ENCODE measurements at places on chromosomes 6 and 20.
A peak's percentile ranks its signal among the peaks of the same experiment; 100 is the strongest.

DNA sequence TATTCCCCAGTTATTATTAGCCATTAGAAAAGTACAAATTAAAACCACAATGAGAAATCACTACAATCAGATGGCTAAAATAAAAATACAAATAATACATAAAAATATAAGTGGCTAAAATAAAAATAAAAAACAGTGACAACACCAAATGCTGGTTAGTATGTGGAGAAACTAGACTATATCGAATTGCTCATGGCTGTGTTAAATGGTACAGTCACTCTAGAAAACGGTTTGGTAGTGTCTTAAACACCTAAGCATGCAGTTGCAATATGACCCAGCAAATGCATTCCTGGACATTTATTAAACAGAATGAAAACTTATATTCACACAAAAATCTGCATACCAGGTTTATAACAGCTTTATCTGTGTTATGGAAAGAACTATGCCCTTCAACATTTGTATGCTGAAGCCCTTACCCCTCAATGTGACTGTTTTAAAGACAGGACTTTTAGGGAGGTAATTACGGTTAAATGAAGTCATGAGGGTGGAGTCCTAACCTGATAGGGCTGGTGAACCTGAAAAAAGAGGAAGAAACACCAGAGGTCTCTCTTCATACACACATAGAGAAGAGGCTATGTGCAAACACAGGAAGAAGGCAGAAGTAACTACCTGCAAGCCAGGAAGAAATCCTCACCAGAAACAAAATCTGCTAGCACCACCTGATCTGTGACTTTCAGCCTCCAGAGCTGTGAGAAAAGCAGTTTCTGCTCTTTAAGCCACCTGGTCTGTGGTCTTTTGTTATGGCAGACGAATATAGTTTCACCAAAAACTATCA, 84.9 kb downstream of the ASCC3 start:
- DNase-seq: no peak

DNA sequence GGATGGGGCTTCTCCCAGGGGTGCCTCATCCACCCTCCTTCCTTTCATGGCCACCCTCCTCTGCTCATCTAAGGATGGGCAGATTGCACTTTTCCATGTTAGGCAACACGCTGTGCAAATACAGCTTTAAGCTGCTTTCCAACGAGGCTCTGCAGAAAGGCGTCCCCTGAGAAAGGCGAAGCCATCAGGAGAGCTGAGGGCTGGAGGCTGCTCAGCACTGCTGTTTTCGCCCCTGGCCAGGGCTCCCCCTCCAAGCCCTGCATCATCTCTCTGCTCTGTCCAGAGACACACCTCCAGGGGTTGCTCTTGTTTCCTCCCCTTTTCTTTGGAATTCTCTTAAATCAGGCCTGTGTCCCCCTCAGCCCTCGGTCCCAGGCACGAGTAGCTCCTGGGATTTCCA, 526.1 kb downstream of the CDH26 start:
- DNase-seq: no peak

- no peak for DNase-seq
Measured at GRCh38 chr20:36852187-36852586, 23.8 kb upstream of the TLDC2 start.

- peak; percentile 29 for DNase-seq
Measured at GRCh38 chr6:41548098-41548840, 2.1 kb downstream of the FOXP4 start.

GRCh38 chr6:73796881-73797280, 100.9 kb downstream of the CD109 start:
- DNase-seq: no peak

DNA sequence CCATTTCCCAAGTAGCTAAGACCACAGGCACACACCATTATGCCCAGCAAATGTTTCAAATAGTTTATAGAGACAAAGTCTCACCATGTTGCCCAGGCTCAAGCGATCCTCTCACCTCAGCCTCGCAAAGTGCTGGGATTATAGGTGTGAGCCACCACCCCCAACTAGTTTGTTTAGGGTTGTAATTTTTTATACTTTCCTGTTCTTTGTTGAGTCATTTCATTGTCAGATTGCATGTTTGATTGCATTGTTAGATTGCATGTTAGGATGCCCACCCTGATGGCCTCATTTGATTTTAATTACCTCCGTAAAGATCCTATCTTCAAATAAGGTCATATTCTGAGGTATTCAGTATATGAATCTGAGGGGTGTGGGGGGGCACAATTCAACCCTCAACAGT, 73.3 kb upstream of the SASH1 start:
- DNase-seq: no peak

- no peak for DNase-seq
Measured at GRCh38 chr6:76633259-76633658, 560.8 kb upstream of the IMPG1 start.

GRCh38 chr6:30990422-30991086, 7.0 kb downstream of the MUC21 start:
- DNase-seq: no peak

DNA sequence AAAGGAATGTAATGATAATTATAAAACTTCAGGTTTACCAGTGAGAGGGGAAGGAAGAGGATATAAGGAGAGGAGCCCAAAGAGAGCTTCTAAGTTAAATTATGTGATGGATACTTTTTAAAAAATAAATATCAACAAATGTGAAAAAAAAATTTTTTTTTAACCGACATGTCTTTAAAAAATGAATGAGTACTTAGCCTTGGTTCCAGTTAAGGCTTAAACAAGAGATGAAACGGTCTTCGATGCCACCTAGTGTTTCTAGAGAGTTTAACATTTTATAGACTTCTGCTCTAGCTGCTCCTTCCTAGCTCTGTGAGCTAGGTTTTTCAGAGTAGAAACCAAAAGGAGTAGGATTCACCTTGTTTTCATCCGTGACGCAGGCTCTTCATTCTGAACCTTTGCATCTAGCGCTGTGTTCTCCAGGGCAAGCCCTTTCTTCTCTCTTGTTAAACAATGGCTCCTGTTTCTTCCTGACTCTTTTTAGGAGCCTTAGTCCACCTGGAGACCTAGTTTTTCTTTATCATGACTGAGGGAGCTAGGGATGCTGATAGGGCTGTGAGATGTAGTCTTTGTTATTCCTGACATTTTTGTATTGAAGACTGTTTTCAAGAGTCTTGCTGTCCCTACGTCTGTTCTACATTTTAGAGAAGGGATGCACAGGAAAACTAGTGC, 42.4 kb upstream of the GNRH2 start:
- no peak for DNase-seq

- no peak for DNase-seq
Measured at GRCh38 chr6:127115084-127115655, 3.3 kb upstream of the RSPO3 start.

- DNase-seq: no peak
Measured at GRCh38 chr6:29608131-29608530, 23.2 kb downstream of the OR2H2 start.

- DNase-seq: no peak
Measured at GRCh38 chr6:142381845-142382378, 80.1 kb downstream of the ADGRG6 start.

DNA sequence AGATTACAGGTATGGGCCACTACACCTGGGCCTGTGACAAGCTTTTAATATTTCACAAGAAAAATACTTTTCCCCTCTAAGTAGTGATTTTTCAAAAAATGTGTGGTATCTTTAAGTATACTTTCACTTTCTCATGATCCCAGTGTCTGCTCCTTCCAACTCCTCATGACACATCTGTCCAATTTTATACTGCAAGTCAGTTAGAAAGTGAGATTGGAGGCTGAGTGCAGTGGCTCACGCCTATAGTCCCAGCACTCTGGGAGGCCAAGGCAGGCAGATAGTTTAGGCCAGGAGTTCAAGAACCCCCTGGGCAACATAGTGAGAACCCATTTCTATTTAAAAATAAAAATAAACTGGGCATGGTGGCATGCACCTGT, 20.2 kb downstream of the PIM1 start:
- no peak for DNase-seq

DNA sequence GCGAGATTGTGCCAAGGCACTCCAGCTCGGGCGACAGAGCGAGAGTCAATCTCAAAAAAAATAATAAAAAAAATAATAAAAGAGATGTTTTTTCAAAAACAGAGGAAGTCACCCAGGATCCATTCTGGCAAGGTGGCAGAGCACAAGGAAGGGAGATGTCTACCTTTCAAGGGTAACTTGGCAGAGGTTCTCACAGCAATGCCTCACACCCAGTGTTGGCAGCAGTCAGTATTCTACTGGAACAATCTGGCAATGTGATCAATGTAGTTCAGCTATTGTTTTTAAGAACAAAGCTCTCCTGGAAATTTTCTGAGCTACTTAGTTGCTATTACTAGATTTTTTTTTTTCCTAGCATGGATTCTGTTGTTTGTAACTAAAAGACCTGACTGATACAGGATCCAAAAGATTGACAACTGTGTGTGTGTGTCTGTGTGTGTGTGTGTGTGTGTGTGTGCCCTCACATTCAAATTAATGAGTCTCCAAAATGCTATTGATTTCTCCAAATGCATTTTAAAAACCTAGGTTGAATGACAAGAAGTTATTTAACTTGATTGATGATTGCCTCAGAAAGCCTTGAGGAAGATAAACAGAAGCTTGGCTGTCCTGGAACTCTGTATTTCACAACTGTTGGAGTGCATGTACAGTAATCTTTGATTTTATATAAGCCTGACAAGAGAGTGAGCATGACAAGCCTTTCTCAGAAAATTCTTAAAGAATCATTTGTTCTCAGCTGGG, 114.1 kb upstream of the RREB1 start:
- DNase-seq: no peak

- no peak for DNase-seq
Measured at GRCh38 chr6:95804847-95805541, 210.8 kb upstream of the FUT9 start.

DNA sequence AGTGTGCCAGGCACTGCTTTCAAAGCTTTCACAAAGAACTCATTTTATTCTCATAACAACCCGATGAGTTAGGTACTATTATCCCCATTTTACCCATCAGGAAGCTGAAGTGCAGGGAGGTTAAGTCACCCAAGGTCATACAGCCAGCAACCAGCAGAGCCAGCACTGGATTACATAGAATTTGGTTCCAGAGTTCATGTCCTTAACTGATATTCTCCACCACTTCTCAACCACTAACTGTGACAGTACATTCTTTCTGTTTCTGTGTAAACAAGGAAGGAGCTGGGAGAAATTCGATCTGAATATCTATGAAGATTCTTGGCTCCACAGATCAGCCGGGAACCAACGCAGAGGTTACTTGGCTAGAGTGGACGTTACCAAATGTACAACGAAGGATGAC, 98.0 kb downstream of the KIF16B start:
- DNase-seq: no peak

DNA sequence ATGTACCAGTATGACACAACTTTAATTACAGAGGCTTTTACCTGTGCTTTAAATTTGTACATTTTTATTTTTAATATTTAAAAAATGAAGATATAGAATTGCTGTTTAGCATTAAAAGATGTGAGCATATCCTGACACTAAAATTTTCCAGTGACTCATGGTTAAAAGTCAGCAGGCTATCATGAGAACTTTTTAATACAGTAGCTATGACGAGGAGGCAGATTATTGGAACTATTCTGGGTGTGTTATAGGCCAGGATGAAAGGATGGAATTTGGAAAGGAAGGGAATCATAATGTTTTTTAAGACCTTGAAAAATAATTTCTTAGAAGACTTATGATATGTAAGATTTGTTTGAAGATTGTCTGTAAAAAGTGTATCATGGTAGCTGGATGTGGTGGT, 91.0 kb downstream of the GFRA4 start:
- DNase-seq: no peak

GRCh38 chr20:9179867-9180266, 111.0 kb downstream of the PLCB4 start:
- DNase-seq: no peak

- DNase-seq: no peak
Measured at GRCh38 chr6:35492258-35492973, 4.5 kb downstream of the TEAD3 start.

DNA sequence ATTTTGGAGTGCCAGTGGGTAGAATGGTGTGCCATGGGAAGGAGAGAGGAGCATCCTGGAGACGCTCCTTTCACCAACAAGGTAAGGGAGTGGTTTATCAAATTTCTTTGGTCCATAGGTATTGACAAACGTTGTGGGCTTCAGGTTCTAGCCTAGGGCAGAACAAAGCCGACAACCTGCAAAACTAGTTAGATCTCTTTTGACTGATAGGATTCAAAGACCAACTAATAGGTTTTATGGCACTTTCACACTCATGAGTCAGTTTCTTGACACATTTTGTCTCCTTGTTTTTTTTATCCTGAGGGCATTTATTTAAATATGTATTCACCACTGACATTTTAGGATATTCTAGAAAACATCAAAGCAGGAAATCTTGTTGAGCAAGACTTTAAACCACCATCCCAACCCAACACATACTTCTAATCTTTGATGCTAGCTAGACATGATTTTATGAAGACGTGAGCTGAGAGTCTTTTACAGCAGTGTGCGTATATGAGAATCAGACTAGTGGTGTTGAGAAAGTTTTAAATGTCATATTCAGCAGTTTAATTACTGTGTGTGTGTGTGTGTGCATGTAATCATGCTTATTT, 370.4 kb upstream of the HSF2 start:
- no peak for DNase-seq

DNA sequence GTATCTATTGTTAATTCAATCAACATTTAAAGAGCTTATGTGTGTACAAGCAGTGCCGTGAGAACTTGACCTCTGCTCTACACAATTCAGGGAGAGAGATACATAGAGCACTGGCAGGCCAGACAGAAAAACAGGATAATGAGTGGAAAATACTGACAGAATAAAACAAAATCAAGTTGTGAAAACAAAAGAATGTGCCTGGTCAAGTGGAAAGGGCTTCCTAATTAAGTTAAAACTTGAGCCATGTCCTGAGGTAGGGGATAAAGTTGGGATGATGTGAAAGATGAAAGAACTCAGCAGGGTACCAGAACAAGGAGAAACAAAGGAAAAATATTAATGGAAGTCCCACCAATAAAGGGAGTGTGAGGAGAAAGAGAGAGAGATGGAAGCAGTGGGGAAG, 672.8 kb downstream of the GRIK2 start:
- no peak for DNase-seq

GRCh38 chr6:14750059-14750661, 495.7 kb upstream of the JARID2 start:
- no peak for DNase-seq

DNA sequence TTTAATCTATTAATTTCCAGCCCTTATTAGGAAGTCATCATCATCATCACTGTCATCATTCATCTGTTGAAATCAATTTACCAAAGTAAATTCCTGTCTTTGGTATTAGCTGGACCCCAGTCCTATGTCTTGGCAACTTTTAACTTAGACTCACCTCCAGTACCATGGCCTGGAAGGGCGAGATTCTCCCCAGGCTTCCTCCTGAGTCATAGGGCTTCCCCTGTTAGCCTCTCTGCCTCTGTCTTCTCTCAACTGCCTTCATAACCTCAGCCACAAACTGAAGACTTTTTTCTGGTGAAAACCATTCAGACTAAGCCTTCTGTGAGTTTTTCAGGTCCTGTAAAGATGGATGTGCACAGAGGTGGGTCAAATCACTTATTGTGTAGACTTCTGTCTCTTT, 95.0 kb downstream of the NKAIN2 start:
- DNase-seq: no peak

DNA sequence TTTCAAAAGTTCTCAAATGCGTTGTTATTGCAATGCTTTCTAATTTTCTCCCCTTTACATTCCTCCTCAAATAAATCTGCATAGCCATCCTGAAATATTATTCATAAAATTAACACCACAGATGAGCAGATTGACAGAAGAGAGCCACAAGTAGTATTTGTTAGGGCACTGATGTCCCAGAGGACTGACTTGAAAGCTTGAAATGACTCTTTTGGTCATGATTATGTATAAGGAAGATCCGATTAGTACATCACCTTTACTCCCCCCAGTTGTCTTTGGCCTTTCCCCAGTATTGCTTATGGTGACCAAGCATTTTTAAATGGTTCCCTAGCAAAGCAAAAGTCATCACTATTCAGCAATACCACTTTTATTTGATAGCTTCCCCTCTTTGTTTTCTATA, 187.6 kb downstream of the ADAT2 start:
- DNase-seq: no peak
